Hippocampal formation (tissue), 2 donors: ENCODE measurements at places on chromosomes 1 and 21.

GRCh38 chr1:99685516-99686180, 39.7 kb downstream of the PALMD start:
- DNase-seq: peak; percentile 58

GRCh38 chr1:196774603-196775002, at the start of gene CFHR3:
Gene CFHR3 (plus strand): TSS chr1:196774840. CDS start chr1:196774887, 47 bp downstream.
- no peak for DNase-seq

- no peak for DNase-seq
Measured at GRCh38 chr1:31051611-31052010, 13.9 kb downstream of the PUM1 start.

DNA sequence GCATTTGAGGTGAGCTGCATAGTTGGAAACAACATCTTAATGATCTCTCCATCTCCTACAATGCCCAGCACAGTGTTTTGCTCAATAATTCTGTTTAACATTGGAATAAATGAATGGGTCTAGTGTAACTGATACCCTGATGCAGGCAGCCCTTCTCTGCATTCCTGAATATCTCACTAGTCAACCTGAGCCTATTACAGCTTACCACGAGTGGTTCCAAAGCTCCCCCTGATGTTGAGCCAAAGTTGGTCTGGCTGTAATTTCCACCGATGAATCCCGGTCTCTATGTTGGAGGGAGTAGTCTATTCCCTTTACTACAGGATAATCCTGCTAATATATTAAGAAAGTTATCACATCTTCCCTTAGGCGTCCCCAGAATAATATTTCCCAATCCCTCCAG, 63.8 kb downstream of the ZBTB18 start:
- no peak for DNase-seq

- peak; percentile 54 for DNase-seq
Measured at GRCh38 chr1:116574581-116575291, 3.9 kb upstream of the CD58 start.

GRCh38 chr1:208291923-208292711, 47.9 kb upstream of the PLXNA2 start:
- no peak for DNase-seq

- DNase-seq: no peak
Measured at GRCh38 chr1:90273241-90273774, 278.4 kb downstream of the ZNF326 start.

DNA sequence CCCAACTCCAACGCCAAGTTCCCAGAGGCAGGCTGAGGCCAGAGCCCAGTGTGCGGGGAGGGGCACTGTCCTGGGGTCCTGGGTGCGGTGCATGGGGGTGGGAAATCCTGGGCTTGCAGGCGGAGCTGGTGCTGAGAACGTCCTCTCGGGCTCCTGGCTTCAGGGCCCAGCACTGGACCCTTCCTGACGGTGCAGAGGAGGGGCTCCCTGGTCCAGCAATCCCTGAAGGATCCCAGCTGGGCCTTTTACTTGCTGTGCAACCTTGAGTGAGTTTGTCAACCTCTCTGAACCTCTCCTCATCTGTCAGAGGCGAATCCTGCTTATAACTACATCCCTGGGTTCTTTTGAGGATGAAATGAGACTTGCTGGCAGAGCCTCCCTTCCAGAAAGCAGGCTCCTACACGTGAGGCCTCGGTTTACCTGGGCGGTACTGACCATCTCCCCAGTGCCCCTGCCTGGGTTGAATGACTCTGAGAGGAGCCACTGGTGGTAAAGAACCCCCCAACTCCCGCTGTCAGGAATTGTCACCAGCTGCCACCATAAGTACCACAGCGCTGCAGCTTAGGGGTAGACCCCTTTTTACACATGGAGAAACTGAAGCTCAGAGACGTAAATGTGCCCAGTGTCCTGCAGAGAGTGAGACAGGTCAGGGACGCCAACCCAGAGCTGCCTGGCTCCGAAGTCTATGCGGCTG, 77.3 kb downstream of the DHRS3 start:
- no peak for DNase-seq

GRCh38 chr1:242430956-242431355, 93.5 kb downstream of the PLD5 start:
- DNase-seq: no peak

DNA sequence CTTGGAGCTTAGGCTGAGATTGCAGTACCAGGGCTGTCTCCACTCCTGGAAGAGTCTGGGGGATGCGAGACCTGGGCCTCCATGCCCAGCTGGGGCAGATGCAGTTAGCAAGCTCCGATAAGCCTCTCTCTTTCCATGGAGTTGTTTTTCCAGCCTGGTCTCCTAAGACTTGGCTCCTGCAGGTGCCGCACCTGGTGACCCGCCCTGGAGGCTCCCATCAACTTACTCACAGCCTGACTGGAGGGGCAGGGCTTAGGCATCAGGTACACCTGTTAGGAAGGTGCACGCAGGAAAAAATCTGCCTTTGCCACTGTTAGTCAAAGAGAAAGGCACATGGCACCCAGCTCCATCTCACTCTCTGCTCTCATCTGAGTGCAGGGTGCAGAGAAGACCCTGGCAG, 198.1 kb upstream of the TMEM51 start:
- no peak for DNase-seq

- no peak for DNase-seq
Measured at GRCh38 chr1:207172885-207173284, 68.9 kb downstream of the C4BPA start.

GRCh38 chr1:93000751-93001175, 39.5 kb upstream of the DIPK1A start:
- no peak for DNase-seq

DNA sequence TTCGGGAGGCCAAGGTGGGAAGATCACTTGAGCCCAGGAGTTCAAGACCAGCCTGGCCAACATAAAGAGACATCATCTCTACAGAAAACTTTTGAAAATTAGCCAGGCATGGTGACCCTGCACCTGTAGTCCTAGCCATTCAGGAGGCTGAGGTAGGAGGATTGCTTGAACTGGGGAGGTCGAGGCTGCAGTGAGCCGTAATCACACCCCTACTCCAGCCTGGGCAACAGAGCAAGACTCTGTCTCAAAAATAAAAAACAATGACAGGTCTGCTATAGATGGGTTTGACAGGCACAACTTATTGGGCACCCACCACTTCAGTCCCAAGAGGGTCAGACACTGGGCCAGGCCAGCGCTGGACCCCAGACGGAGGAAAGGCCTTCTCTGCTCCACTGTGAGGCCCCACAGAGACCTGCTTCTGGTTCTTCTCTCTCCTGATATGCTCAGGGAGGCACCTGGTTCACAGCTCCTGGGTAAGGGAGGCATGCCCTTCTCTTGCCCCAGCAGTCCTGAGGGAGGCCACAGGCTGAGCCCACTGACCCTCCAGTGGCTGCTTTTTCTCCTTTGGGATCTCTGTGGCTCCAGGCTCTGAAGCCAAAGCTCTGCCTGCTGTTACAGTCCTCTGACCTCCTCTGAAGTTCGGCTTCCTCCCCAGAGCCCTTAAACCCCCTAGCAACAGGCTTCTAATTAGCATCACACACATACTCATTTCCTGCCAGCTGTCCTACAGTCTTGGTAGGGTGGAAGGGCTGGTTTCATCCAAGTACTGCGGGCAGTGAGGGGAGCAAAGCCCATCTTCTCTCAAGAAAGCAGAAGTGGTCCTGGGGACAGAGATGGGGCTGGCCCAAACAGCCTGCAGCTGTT, 14.4 kb downstream of the S100A16 start:
- no peak for DNase-seq

DNA sequence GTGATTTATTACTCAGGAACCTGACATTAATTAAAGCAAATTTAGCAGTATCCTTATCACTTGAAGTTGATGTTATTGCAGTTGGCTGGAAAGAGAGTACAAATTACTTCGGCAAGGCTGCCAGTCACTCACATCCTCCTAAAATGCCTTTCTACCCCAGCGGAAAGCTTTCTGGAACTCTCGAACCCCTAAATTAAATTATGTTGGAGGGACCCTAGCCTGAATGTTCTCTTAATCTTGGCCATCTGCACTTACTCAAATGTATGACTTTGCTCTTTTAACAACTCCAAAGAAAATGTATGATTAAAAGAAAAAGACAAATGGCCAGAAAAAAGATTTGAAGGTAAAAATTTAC, 242.6 kb upstream of the USP25 start:
- no peak for DNase-seq

GRCh38 chr1:115112496-115113375, 23.4 kb upstream of the TSPAN2 start:
- DNase-seq: no peak

DNA sequence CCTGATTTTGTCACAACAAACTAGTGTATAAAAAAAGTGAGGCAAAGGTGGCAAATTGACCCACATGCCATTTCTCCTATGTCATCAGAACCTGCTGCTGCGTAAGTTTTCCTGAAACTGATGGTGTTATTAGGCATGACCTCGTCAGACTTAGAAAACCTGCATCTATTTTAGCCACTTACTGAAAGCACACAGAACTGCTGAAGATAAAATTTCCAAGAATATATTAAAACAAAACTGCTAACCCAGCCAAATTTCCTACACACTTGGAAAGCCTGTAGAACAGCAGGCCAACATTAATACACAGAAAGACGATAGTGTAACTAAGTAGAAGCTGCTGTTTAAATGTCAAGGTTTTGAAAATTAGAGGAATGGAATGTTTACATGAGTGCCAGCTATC, 674.5 kb upstream of the CXADR start:
- DNase-seq: no peak
